ENCODE measurements at places on chromosomes 11 and 22.

DNA sequence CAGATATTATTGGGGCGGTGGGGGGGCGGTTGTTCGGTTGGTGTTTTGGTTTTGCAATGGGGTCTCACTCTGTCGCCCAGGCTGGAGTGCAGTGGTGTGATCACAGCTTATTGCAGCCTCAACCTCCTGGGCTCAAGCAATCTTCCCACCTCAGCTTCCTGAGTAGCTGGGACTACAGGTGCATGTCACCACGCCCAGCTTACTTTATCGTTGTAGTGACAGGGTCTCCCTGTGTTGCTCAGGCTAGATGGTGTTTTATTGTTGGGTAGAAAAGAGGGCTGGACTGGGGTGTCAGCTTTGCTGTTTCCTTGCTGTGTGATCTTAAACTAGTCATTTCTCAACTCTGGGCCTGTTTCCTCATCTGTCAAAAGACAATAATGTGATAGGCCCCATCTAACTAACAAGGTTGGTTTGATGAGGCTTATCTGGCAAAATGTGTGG is 17.5 kb upstream of the MYH9 start:
- DNase-seq = no peak

DNA sequence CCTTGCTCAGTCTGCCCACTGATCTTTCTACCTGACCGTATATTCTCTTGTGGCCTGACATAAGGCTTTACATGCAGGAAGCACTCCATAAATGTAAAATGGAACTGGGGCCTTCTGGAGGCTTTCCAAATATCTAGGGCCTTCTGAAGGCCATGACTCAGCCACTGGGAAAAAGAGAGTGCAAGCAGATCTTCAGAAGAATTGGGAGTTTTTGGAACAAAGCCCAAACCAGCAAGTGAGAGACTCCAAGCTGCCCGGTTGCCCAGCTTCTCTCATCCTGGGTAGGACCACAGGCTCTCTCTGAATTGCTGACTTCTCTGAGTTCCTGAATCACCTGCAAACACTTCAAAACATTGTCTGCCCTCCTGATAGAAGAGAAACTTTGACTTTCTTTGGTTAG is 107.9 kb upstream of the BMAL1 start:
- DNase-seq = no peak

DNA sequence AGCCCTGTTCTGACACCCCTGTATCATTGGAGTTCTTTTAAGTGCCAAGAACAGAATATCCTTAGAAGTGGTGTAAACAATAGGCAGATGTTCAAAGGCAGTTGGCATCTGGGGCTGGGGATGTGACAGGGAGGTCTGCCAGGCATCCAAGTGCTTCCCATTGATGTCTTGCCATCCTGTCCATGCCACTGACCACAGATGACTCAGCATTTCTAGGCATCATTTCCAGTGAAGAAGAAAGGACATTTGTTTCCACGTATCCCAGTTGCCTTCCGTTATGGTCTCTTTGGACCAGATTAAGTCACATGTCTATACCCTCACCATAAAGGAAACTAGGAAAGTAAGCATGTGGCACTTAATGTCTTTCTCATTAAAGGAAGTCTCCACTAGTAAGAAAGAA is 76.7 kb upstream of the BARX2 start:
- no peak for DNase-seq

DNA sequence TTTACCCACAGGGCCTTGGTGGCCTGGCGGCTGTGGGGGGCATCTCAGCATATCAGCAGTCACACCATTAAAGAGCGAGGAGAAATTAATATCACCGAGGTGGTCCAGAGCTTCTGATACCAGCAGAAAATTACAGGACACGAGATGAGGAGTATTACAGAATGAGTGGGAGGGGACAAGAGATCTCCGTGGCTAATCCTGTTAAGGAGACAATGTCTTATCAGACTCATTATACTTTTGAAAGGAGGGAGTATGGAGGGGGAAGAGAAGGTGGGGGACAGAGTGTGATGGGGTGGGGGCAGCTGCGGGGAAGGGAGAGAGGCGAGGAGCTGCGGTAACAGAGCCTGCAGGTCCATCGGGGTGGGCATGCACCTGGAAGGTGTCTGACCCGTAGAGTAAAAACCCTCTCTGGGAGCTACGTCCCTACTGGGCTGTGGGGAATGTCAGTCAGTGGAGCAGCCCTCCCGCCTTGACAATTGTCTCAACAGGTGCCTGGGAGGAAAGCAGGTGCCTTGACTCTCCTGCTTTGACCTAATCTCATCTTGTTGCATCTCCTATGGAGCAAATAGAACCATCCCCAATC is 224.2 kb downstream of the CEP164 start:
- DNase-seq = no peak

GRCh38 chr22:45540122-45540521 is 37.4 kb downstream of the FBLN1 start:
- no peak for DNase-seq

GRCh38 chr22:27129266-27129665 is 471.9 kb downstream of the MIAT start:
- no peak for DNase-seq

GRCh38 chr22:24129263-24129651 is 52.0 kb upstream of the SUSD2 start:
- no peak for DNase-seq

DNA sequence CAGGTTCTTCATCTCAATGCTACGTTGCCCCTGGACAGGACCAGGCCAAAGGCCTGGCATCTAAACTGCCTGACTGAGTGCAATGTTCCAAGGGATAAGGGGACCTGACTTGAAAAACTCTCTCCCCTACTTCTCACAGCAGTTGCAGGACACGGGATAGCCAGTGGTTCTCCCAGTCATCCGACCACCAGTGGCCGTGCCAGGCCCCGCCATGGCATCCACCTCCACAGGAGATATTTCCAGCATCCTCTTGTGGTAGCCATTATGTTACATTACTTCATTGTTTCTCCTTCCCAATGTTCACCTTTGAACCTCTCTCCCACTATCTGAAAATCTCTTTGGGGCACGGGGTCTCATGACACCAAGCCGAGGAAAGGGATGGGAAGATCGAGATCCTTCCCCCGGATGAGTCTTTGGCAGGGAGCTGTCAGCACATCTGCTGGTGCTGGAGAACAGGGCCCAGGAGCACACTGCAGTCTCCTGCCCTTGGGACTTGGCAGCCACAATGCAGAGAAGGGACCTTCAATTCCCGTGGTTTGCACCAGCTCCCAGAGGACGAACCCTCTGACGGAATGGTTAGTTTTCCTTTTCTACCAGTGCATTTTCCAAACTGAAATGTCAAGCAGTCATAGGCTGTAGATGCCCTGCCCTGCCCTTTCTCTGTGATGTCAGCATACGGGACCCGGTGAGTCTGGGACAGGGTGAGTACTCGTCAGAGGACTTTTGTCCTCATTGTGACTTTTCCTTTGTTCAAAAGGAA is 121.2 kb downstream of the ETS1 start:
- no peak for DNase-seq

DNA sequence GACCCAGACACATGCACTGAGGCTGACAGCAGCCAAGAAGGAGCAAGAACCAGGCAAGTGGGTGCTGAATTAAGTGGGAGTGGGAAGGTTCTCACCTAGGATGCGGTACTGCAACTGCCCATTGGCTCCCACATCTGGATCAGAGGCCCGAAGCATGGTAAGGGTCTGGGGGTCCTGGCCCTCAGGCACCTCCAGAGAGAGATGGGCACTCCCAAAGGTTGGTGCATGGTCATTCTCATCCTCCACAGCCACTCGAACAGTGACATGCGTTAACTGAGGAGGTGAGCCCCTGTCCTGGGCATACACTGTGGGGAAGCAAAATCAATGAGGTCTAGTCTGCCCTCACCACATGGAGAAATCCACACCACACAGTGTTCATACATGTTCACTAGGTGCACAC is 9.3 kb upstream of the TPP1 start:
- DNase-seq = no peak

All from stimulated activated CD8-positive, alpha-beta memory T cell treated with anti-CD3 and anti-CD28 coated beads, Interleukin-4, amount 100 ng/mL, for 4 hours (primary cell).